ENCODE measurements at places on chromosomes 11 and 22.
A peak's percentile ranks its signal among the peaks of the same experiment; 100 is the strongest.

DNA sequence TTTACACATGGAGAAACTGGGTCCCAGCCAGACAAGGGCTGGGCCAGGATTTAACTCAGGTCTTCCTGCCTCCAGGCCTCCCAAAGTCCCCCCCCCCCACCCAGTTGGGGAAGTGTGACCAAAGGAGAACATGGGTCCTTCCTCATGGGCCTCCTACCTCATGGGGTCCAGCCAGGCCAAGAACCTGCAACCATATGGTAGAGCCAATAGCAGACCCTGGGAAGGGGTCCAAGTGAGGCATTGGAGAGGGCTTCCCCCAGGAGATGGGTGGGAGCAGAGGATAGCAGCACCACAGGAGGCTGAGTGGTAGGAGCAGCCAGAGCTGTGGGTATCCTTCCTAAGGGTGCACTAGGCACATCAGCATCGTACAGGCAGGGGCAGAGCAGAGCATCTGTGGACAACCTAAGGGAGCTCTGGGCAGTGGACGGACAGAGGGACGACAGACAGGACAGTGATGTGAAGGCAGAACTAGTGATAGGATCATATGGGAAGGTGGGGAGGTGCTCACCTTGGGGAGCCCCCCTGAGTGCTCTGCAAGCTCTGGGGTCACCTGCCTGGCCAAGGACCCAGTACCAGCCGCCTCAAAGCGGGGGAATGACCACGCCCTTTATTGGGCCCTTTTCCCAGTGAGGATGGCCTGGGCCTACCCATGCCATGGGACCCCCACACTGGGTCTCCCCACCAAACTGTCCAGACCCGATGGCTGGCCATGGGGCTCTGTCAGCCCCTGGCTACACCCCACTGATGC lies 4.5 kb downstream of the ARVCF start:
- DNase-seq = no peak

- no peak for DNase-seq
These were observed at the start of gene HEPHL1 for GRCh38 chr11:94020777-94021481. HEPHL1 (plus strand) TSS chr11:94021354; CDS start chr11:94021369, 15 bp downstream.

GRCh38 chr22:48536541-48537342 lies 1290.9 kb downstream of the BRD1 start:
- peak; percentile 71 for DNase-seq

GRCh38 chr11:134126217-134126822 lies 57.4 kb downstream of the JAM3 start:
- DNase-seq = peak; percentile 66

DNA sequence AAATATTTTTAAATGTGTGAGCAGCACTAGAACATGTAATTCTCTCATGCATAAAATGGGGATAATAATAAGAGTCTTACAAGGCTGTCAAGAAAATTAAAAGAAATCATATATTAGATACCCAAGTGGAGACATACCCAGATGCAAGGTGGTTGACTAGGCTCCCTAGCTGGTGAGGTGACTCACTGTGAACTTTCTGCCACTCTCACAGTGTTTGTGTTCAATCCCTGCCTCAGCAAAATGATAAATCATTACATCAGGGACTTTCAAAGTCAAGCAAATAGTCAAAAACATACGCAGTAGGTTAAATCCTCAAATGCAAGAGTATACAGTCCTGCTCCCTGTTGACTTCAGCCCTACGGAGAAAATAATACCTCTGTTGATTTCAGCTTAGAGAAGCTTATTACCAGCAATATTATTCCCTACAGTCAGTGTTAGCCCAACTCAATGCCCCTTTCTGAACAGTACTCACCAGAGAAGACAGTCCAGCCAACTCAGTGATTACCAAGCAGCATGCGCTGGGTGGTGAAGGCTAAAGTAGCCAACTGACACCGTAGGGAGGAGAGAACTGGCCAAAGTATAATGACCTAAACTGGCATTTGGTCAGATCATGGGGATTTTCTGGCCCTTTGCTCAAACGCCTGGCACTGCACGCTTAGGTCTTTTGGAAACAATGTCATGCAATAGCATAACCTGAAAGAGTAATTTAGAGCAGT lies 73.1 kb upstream of the BARX2 start:
- DNase-seq = no peak

GRCh38 chr11:133577403-133577802 lies 45.1 kb upstream of the OPCML start:
- DNase-seq = no peak

- no peak for DNase-seq
These were observed 14.8 kb downstream of the CD59 start for GRCh38 chr11:33721426-33721825.

DNA sequence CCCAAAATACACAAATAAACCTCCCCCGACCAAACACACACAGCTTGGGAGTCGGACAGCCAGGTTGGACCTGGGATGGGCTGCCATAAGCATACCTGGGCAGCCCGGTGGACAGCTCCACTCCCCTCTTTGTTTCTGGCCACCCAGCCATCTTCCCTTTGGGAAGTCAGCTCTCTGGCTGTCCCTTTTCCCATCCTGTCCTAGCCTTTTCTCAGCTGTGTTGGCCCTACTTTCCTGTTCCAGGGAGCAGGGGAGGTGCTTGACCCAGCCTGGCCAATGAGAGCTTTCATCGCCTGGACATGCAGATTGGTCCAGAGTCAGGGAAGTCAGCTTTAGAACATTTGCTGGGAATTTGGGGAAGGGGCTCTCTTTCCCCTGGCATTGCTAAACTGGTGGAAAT lies 68.7 kb upstream of the NECTIN1 start:
- no peak for DNase-seq

DNA sequence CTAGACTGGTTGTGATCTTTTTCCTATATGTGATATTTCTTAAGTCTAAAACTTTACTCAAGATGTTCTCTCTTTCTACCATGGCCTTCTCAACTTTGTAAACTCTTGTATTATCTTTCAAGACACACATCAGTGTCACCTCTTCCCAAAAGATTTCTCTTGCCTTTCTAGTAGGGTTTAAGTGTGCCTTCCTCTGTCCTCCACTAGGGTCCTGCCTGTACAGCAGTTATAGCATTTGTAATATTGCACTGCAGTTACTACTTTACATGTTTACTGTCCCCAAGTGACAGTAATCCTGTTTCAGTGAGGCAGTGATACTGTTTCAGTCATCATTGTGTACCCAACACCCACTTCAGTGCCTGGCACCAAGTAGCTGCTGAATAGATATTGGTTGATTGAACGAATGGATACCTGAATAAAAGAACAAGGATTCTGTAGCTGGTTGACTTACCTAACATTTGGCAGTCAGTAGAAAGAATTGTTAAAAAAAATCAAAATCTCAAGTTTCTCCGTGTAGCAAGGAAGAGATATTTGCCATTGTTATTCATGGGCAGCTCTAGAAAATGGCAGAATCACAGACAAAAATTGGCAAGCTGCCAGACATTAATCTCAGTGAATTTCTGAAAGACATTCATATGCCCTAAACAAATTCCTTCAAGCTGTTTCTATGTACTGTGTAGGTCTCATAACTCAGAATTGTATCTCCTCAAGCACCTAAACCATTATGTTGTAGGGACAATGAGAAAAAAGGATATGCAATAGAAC lies 79.4 kb downstream of the RBMXL2 start:
- no peak for DNase-seq

GRCh38 chr11:98587884-98588283 lies 432.9 kb upstream of the CNTN5 start:
- no peak for DNase-seq

GRCh38 chr11:47716692-47717091 lies 1.5 kb upstream of the AGBL2 start:
- no peak for DNase-seq

DNA sequence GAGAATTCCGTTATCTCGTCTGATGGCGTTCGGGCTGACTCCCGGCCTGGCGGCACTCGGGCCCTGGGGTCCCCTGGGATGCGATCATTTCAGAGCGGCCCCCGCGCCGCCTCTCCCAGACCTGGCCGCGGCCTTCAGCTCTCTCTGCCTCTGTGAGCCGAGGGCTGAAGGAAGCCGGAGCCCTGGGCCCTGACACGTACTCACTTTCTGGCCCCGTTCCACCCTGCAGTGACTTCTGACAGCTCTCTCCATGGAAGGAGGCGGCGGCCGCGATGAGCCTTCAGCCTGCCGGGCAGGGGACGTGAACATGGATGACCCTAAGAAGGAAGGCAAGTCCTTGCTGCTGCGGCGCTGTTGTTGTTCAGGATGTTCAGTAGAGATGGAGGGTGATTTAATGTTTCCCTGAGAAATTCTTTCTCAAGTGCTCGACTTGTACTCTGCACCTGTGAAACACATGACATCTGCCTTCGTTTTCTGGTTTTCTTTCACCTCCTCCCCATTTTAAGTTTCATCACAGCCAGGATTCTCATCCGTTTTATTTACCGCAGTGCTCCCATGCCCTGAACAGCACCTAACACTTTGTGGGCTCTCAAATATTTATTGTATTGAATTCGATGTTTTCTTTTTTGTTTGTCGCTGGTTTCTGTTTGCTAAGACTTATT lies 612 bp downstream of the GTSE1 start:
- DNase-seq = no peak

DNA sequence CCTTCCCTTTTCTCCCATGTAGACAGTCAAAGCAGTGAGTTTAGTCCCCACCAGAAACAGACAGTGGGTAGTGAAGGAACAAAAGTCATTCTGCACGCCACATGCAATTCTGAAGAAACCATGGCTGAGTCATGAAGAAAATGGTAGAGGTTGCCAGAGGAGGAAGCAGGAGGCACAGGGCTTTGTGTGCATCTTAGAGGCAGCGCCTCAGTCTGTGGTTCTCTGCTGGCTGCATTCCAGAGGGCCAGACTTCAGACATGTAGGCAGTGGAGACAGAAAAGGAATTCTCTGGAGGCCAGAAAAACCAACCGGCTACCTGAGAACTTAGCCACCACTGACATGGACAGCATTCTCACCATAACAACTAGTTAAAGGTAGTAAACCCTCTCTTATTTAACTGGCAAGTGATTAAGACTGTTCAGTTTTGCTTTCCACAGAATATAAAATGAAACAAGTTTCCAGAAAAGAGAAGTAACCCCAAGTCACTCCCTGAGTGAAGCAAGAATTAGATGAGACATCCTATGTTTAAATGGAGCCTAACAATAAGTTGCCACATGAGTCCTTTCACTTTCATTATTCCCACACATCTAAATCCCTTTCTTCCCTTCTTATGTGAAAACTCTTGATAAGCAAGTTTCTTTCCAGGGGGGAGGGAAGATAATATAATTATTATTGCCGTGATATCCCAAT lies 556.1 kb downstream of the SOX6 start:
- peak; percentile 19 for DNase-seq

DNA sequence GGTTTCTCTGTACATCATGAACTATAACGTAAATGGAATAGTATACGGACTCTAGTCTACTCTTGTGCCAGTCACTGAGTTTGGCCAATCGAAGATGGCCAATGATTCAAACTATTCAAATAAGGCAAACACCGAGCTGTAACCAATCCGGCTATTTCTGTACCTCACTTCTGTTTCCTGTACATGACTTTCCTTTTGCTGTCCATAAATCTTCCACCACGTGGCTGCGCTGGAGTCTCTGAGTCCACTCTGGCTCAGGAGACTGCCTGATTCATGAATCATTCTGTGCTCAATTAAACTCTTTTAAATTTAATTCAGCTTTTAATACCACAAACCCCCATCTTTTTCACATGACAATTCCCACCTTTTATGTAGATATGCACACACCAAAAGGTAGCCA lies 1.5 kb upstream of the JAML start:
- DNase-seq = no peak

- no peak for DNase-seq
These were observed 37.9 kb upstream of the PPARA start for GRCh38 chr22:46112405-46112804.

DNA sequence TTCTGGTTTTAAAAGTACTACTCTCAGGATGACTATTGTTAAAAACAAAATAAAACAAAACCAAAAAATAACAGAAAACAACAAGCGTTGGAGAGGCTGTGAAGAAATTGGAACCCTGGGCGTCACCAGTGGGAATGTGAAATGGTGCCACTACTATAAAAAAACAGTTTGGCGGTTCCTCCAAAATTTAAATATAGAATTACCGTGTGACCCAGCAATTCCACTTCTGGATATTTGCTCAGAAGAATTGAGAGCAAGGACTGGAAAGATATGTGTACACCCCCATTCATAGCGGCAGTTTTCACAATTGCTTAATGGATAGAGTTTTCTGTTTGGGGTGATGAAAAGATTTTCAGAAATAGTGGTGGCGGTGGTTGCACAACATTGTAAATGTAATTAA lies 8.6 kb downstream of the APOA4 start:
- DNase-seq = no peak

DNA sequence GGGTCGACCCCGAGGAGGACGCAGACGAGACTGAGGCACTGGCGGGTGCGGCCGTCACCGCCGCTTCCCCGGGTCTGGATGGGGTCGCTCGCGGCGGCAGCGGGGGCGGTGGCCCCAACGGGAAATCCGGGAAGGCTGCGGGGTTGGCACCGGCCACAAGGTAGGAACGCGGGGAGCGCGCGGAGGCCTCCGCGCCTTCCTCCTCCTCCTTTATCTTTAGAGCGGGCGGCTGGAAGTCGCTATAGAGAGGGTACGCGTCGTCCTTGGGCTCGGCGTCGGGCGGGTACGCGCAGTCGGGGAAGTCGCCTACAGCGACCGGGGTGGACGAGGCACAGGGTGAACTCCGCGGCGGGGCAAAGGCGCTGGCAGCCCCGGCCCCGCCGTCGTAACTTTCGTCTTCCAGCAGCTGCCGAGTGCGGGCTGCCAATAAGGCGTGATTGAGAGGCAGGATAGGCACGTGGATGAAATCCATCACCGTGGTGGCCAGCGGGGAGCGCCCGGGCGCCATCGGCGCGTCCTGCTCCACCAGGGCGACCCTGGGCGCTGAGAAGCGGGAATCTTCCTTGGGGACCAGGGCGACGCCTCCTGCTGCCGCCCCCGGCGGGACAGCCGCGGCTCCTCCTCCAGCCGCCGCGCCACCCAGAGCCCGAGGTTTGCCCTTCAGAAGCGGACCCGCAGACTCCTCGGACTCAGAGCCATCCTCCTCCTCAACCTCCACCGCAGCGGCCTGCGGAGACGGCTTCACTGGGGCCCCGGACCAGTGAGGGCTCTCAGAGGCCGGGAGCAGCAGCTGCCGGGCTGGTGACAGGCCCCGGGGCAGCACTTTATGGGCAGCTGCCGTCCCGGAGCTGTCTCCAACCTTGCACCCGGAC lies 1.7 kb downstream of the PGR start:
- DNase-seq = no peak

Data from hippocampal formation (tissue), 2 donors.